ENCODE measurements at places on chromosomes 5 and 9.

DNA sequence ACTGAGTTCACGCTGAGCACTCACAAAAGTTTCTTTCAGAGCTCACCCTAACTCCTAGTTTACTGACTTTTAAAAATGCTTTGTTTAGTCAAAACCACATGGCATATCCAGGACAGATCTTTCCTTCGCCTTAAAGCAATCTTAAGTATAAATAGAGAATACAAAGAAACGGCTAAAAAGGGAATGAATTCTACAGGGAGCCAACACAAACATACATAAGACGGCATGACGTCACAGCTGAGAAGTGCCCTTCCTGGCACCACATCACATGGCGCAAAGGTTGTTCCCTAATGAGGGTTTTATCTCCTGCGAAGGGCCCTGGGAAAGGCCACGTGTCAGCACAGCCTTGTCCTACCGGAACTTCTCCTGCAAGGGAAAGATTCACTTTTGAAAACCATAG is 141.3 kb downstream of the IRX1 start:
- no peak for DNase-seq

- DNase-seq = no peak
Observed at GRCh38 chr5:3843706-3844105, 248.1 kb downstream of the IRX1 start.

GRCh38 chr9:126343271-126343700 is 16.7 kb downstream of the MVB12B start:
- DNase-seq = no peak

DNA sequence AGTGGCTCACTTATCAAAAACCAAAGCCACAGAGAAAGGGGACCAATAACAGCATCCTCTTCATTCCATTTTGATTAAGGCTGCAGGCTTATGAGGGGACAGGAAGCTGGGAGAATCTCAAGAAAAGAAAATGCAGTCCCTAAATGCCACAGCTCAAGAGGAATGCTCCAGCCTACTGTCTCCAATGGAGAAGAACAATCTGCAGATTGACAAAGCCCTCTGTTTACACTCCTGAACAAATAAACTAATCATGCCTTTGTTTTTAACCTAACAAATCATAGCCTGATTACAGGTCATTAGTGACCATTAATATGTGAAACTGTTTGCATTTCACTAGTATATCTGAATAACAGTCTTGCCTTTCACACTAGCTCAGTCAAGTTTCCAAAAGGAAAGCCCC is 26.5 kb downstream of the PPP2R2B start:
- no peak for DNase-seq

GRCh38 chr5:96671441-96671840 is 9.3 kb downstream of the CAST start:
- no peak for DNase-seq

GRCh38 chr5:1295650-1296037 is 776 bp upstream of the TERT start:
- DNase-seq = no peak

DNA sequence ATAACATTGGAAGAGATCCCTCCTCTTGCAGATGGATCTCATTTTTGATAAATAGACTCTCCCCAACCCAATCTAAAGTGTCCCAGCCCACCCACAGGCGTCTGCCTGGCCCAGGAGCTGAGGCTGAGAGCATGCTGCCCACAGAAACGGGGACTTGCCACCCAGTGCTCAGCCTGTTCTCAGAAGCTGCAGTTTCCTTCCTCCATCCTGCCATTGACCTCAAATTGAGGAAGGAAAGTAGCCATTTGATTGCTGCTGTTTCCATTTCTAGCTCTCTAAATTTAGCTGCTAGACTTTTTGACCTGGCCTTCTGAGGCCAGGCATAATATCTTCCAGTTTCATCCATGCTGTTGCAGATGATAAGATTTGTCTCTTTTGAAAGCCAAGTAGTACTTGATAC is 31.1 kb upstream of the FRMD3 start:
- DNase-seq = no peak

GRCh38 chr9:120402741-120403542 is 177.0 kb downstream of the CDK5RAP2 start:
- no peak for DNase-seq

- no peak for DNase-seq
Observed at GRCh38 chr9:90864779-90865178, 63.2 kb downstream of the SYK start.

GRCh38 chr9:131270171-131271015 is 5.9 kb downstream of the FAM78A start:
- DNase-seq = peak; percentile 52

DNA sequence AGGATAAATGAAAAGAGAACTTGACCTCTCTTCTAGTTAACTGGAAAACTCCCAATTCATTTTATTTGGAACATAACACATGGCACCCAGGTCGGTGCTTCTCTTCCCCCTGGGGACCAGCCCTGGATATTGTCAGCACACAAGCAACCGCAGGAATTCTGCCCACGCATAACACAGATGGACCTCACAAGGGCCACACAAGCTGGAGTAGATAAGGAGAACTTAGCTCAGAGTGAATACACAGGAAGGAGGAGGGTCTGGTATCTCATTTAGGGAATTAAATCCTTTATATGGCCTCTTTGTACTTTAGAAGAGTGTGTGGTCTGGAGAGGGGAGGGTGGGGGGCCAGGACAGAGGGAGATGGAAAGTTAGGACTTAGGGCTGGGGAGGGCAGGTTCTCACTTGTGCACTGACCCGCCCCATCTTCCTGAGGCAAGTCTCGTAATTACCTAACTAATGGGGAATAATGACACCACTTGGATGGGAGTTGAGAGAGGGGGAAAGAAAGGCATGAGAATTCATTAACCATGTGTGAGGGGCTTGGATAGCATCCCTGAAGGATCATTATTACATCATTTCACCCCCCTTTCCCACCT is 341.2 kb upstream of the WWC1 start:
- no peak for DNase-seq

DNA sequence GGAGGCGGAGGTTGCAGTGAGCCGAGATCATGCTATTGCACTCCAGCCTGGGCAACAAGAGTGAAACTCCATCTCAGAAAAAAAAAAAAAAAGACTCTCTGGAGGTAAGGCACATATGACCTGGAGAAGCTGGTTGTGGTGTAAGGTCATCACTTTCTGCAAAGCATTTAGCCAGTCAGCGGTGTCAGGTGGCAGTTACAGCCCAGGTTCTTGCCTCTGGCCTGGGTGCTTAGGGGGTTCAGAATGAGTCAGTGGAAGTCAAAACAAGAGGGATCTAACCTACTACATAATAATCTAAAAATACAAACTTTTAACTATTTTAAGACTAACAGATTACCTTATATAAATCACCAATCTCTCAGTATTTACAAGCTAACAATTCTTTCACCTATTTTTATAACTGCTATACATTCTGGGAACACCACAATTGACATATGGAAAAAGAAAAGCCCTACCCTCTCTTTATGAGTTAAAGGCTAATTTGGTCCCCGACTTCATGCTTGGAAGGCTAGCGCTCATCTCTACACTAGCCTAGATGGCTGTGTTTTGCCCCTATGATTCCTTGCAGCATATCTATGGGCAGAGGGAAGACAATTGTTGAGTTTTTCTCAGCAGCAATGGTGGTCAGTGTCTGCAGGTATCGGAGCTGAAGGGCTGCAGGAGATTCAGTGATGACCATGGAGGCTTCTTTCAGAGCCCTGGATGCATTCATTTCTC is 29.2 kb downstream of the STOM start:
- DNase-seq = no peak

Measured in CD4-positive, alpha-beta T cell treated with Interleukin-15 for 4 hours (primary cell).